T-helper 17 cell (primary cell): ENCODE measurements at places on chromosomes 4 and X.

- H3K4me3 ChIP-seq, result no peak overlapping the region
- H3K36me3 ChIP-seq, result peaks cover 5% of the 10 kb centered on the region
These were observed 58.2 kb downstream of the ARSJ start for GRCh38 chr4:113921089-113921794.

GRCh38 chr4:166941629-166942028 is 292.7 kb downstream of the SPOCK3 start:
- DNase-seq, result no peak
- no peaks in the 10 kb centered on the region for H3K4me1 ChIP-seq
- no peak overlapping the region for H3K4me3 ChIP-seq
- no peaks in the 10 kb centered on the region for H3K27me3 ChIP-seq
- no peak overlapping the region for H3K27ac ChIP-seq

- H3K27me3 ChIP-seq, result peaks cover 10% of the 10 kb centered on the region
- peaks cover 2% of the 10 kb centered on the region for H3K36me3 ChIP-seq
- no peaks in the 10 kb centered on the region for H3K4me1 ChIP-seq
- H3K27ac ChIP-seq, result no peak overlapping the region
- no peak for DNase-seq
These were observed 35.3 kb upstream of the SPRY1 start for GRCh38 chr4:123361195-123361861.

DNA sequence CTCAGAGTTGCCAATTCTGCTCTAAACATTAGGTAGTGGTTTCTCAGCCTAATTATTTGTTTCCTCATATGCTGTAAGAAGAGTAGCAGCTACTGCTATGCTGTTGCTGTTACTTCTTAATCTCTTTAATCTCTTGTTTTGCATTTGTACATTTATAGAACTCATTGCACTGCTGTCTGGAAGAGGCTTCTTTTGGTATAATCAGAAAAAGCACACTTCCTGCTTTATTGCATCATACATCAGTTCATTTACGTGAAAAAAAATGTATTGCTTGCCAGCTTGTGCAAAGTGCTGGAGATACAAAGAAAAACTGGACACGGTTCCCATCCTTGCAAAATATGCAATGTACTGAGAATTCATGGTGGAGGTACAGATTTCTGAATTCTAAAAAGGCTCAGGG is 332.0 kb downstream of the GRXCR1 start:
- DNase-seq, result no peak
- no peaks in the 10 kb centered on the region for H3K4me1 ChIP-seq
- no peaks in the 10 kb centered on the region for H3K36me3 ChIP-seq

- no peak overlapping the region for H3K27ac ChIP-seq
- peaks cover 2% of the 10 kb centered on the region for H3K27me3 ChIP-seq
- H3K4me3 ChIP-seq, result no peak overlapping the region
- no peaks in the 10 kb centered on the region for H3K36me3 ChIP-seq
- DNase-seq, result no peak
These were observed 5.6 kb downstream of the PF4 start for GRCh38 chr4:73976217-73976616.

GRCh38 chrX:112218388-112218787 is 135.8 kb upstream of the TRPC5 start:
- DNase-seq, result no peak
- H3K4me3 ChIP-seq, result no peak overlapping the region
- H3K27ac ChIP-seq, result no peak overlapping the region
- no peaks in the 10 kb centered on the region for H3K4me1 ChIP-seq
- H3K36me3 ChIP-seq, result no peaks in the 10 kb centered on the region
- no peaks in the 10 kb centered on the region for H3K27me3 ChIP-seq
